ENCODE measurements at places on chromosomes 11 and 22.

GRCh38 chr11:109236188-109236587 lies 185.8 kb upstream of the C11orf87 start:
- no peak for DNase-seq

GRCh38 chr11:121688055-121688491 lies 235.3 kb upstream of the SORL1-AS1 start:
- no peak for DNase-seq

DNA sequence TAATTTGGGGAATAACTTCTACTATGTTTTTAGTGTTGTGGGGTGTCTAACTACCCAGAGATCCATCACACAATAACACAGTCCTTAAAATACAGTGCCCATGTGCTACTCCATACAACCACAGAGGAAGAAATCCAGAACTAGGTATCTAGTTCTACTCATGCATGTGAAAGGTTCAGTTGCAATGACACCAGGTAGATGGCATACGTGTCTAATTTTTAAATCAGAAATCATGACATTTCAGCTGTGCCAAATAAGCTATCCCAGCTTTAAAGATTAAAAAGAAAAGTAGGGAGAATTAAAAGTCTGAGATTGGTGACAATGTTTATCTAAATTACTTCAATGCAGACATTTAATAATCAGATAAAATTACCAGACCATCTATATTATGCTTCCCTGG lies 122.2 kb downstream of the CD44 start:
- no peak for DNase-seq

DNA sequence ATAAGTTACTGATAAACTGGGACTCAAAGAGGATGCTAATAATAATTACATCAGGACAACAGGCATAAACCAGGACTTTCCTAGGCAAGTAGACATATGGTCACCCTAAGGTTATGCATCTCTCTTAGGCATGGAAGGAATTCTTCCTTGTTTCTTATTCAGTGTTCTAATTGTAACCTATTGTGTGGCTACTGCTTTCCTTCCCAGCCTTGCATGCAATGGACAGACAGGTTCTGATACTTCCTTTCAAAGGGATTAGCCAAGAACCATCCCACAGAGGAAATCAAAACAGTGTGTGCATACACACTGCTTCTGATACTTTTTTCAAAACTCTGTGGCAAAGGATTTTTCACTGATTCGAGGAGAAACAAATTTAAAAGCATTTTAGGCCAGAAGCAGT lies 48.3 kb downstream of the RRAS2 start:
- DNase-seq = no peak

- no peak for DNase-seq
Observed at GRCh38 chr11:14443638-14444037, 56.0 kb downstream of the COPB1 start.

Measured in activated CD4-positive, alpha-beta T cell treated with anti-CD3 and anti-CD28 coated beads, Interleukin-10, Interleukin-2, amounts not matched to agents 100 ng/mL and 50 ng/mL, durations not matched to agents 16 hours and 8 hours (primary cell).